Common myeloid progenitor, CD34-positive (primary cell): ENCODE measurements at places on chromosomes 7 and 10.

DNA sequence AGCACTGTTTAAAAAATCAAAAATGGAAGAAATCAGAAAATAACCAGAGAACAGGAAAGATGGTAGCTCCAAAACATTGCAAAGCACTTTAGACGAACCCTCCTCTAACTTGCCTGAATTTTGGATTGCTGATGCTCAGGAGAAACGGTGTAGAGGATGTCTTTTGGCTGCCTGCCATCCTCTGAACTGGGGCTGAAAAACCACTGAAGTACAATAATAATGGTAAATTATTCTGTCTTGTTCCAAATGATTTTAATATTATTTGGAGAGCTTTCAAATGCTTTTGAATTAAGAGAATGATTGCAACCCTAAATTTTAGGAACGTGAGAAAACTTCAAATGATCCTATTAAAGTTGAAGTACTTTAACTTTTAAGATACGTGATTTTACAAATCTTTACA, 167.3 kb upstream of the SLC13A1 start:
- H3K4me3 ChIP-seq, result no peak overlapping the region
- DNase-seq, result no peak
- no peaks in the 10 kb centered on the region for H3K4me1 ChIP-seq
- H3K27ac ChIP-seq, result no peak overlapping the region
- no peaks in the 10 kb centered on the region for H3K36me3 ChIP-seq
- H3K27me3 ChIP-seq, result no peaks in the 10 kb centered on the region

- no peaks in the 10 kb centered on the region for H3K27me3 ChIP-seq
- no peak for DNase-seq
- peaks cover 11% of the 10 kb centered on the region for H3K4me1 ChIP-seq
- H3K27ac ChIP-seq, result no peak overlapping the region
- H3K36me3 ChIP-seq, result peaks cover 26% of the 10 kb centered on the region
- no peak overlapping the region for H3K4me3 ChIP-seq
Measured at GRCh38 chr10:98240524-98240923, 27.5 kb downstream of the LOXL4 start.

DNA sequence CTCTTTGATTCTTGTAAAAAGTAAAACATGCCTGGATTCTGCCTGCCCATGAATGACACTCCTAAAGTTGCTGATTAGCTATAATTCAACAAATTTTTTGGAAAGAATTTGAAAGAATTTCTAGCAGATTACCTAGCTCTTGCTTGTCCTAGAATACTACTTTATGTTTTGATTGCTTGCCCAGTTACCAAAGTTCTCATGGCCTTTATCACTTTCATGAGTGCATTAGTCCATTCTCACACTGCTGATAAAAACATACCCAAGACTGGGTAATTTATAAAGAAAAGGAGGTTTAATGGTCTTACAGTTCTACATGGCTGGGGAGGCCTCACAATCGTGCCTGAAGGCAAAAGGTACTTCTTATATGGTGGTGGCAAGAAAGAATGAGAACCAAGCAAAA, 1137.3 kb downstream of the SORCS1 start:
- no peak overlapping the region for H3K4me3 ChIP-seq
- H3K36me3 ChIP-seq, result no peaks in the 10 kb centered on the region
- no peaks in the 10 kb centered on the region for H3K27me3 ChIP-seq

DNA sequence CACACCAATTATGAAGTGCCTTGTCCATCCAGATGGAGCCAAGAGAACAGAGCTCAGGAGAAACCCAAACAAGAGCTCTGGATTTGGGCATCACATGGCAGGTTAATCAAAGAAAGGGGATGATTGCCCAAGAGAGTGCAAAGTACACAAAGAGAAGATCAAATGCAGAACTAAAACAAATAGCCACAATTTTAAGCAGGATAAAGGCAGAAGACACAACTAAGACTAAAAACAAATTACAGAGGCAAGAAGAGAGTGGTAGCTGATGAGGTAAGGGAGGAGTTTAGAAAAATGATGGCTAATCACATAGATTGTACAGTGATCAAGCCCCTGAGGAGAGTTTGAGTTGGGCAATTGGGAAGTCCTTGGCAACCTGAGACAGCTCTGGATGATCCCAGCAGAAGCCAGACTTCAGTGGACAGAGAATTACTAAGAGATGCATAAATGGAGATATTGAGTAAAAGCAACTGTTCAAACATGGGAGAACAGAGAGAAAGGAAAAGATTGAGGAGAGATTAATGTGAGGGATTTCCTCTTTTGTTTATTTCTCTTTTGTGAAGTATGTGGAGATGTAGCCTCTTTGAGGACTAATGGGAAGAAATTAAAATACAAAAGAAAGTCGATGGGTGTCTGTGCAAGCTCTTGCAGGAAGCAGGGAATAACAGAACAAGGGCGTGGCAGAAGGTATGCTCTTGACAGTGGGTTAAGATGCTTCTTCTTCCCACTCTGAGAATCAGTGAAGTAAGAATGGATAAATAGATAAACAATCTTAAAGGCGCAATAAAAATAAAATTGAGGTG, 101.9 kb downstream of the LRRN3 start:
- no peaks in the 10 kb centered on the region for H3K27me3 ChIP-seq
- H3K36me3 ChIP-seq, result no peaks in the 10 kb centered on the region
- DNase-seq, result no peak
- no peak overlapping the region for H3K4me3 ChIP-seq
- H3K27ac ChIP-seq, result no peak overlapping the region
- no peaks in the 10 kb centered on the region for H3K4me1 ChIP-seq

DNA sequence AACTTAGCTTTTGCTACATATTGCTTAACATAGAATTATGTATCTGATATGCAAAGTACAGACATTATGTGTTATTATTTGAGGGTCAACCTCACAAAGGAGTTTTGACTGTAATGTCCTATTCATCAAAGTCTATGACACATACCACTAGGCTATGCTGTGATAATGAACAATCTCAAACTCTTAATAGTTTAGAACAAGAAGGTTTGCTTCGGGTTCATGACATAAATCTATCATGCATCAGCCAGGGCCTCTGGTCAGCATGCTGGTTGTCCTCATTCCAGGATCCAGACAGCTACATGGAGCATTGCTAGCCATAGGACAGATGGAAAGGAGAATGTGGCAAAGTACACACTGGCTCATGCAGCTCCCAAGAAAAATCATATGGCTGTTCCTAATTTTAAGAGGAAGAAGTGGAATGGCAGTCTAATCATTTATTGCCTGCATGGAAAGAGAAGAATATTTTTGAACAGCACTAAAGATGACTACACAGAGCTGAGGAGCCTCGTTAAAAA, 332.1 kb downstream of the GPR158 start:
- H3K27me3 ChIP-seq, result no peaks in the 10 kb centered on the region
- no peaks in the 10 kb centered on the region for H3K4me1 ChIP-seq
- DNase-seq, result no peak
- H3K36me3 ChIP-seq, result no peaks in the 10 kb centered on the region
- H3K27ac ChIP-seq, result no peak overlapping the region
- no peak overlapping the region for H3K4me3 ChIP-seq

- H3K4me3 ChIP-seq, result no peak overlapping the region
- DNase-seq, result no peak
- no peak overlapping the region for H3K27ac ChIP-seq
- H3K27me3 ChIP-seq, result no peaks in the 10 kb centered on the region
- H3K36me3 ChIP-seq, result no peaks in the 10 kb centered on the region
Measured at GRCh38 chr10:33501161-33501560, 166.7 kb upstream of the NRP1 start.

GRCh38 chr7:14521183-14521582, 381.4 kb downstream of the DGKB start:
- H3K36me3 ChIP-seq, result peaks cover 2% of the 10 kb centered on the region
- no peak for DNase-seq
- no peaks in the 10 kb centered on the region for H3K27me3 ChIP-seq
- H3K4me1 ChIP-seq, result no peaks in the 10 kb centered on the region
- no peak overlapping the region for H3K4me3 ChIP-seq

- H3K4me3 ChIP-seq, result no peak overlapping the region
- no peaks in the 10 kb centered on the region for H3K4me1 ChIP-seq
- H3K27ac ChIP-seq, result no peak overlapping the region
- no peak for DNase-seq
Measured at GRCh38 chr10:2790396-2791188, 276.8 kb upstream of the PFKP start.

GRCh38 chr7:116970238-116970910, 17.1 kb downstream of the ST7 start:
- H3K4me3 ChIP-seq, result no peak overlapping the region
- no peak overlapping the region for H3K27ac ChIP-seq
- no peaks in the 10 kb centered on the region for H3K4me1 ChIP-seq
- H3K36me3 ChIP-seq, result peaks cover 2% of the 10 kb centered on the region
- H3K27me3 ChIP-seq, result no peaks in the 10 kb centered on the region

DNA sequence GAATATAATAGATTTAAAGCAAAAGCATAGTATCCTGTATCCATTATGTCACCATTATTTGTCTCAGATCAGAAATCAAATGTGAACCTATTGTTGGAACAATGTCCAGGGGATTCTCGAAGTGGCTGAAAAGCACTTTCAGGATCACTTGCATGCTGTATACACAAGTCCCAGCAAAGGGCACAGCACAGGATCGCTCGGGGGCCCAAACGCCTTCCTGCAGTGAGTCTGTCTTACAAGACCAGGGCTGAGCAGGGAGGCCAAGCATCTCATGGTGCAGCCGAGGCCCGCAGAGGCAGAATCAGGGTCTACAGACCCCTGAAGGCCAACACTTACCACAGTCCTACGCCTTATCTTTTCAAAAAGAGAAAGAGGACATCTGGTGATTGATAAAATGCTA, 92.3 kb downstream of the TNS3 start:
- H3K27ac ChIP-seq, result no peak overlapping the region
- no peaks in the 10 kb centered on the region for H3K27me3 ChIP-seq
- peaks cover 3% of the 10 kb centered on the region for H3K36me3 ChIP-seq

DNA sequence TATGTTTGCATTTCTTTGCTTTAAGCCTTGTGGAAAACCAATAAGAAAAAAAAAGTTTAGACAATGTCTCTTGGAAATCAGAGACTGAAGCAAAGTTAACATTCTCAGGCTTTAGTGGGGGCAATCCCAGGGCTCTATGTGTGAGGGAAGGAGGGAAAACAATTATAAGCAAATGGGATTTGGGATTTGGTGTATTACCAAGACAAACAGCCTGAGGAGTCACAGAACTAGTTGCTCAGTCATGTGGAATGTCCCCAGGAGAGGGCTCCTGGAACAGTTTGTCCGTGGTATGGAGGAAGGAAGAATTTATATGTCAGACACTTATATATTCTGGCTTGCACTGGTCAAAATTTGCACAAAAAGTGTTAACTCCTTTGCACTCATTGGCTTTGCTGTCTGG, 562.9 kb upstream of the TPK1 start:
- H3K36me3 ChIP-seq, result no peaks in the 10 kb centered on the region
- DNase-seq, result no peak
- no peak overlapping the region for H3K27ac ChIP-seq
- H3K4me3 ChIP-seq, result no peak overlapping the region
- no peaks in the 10 kb centered on the region for H3K27me3 ChIP-seq

DNA sequence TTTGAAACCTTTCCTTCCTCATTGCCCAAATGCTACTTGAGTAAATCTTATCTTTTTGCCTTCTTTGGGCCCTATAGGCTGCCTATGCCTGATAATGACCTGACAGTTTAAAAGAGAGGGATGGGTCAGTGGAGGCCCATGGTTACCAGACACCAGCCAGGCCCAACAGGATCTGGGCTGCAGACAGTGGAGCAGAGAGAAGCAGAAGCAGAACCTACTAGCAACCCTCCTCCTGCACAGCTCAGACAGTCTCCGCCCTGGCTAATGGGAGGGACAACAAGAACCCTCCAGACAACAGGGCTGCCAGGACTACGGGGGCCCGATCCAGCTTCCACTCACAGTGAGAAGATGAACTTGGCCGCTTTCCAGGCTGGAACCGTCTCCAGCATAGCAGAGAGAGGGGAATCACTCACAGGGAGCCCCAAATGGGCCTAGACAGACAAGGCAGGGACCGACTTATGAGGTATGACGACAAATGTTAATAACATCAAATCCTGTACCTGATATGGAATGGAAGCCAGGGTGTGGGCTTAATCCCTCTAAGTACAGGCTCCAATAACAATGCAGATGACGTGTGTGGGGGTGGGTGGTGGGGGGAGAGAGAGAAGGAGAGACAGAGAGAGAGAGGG, 31.7 kb upstream of the DGKI start:
- no peak overlapping the region for H3K4me3 ChIP-seq
- DNase-seq, result no peak
- H3K4me1 ChIP-seq, result no peaks in the 10 kb centered on the region
- H3K36me3 ChIP-seq, result peaks cover 27% of the 10 kb centered on the region
- H3K27me3 ChIP-seq, result no peaks in the 10 kb centered on the region
- H3K27ac ChIP-seq, result no peak overlapping the region

DNA sequence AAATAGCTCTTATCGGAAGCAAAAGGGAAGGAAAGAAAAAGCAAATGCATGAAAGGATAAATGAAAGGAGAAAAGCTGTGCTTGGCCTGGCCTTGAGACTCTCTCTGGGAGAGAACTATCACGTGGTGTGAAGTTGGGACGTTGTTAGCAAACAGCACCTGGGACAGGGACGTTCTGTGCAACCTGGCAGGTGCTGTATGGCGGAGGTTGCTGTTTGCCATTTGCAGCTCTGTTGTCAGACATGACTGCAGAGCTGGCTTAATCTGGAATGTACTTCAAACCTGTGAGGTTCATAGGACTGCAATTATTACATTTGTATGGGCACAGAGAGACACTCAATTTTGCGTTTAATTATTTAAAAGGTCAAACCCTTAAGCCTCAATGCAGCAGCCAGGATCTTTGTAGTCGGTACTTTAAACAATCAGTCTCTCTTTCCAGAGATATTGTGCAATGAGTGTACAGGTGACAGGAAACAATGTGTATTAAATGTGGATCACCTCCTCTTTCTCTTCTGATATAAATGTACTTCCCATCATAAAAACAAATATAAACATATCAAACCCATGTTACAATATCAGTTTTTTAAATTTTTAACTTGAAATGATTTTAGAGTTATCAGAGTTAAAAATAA, 800.5 kb upstream of the KCND2 start:
- no peaks in the 10 kb centered on the region for H3K36me3 ChIP-seq
- H3K4me3 ChIP-seq, result no peak overlapping the region
- DNase-seq, result no peak
- H3K4me1 ChIP-seq, result no peaks in the 10 kb centered on the region
- H3K27me3 ChIP-seq, result no peaks in the 10 kb centered on the region

GRCh38 chr10:11164803-11165590, 147.3 kb downstream of the CELF2 start:
- H3K27me3 ChIP-seq, result no peaks in the 10 kb centered on the region
- DNase-seq, result peak; percentile 93
- peak overlapping the region; percentile 91 for H3K4me3 ChIP-seq
- peaks cover 32% of the 10 kb centered on the region for H3K36me3 ChIP-seq
- H3K27ac ChIP-seq, result peak overlapping the region; percentile 85

- no peak for DNase-seq
- H3K27me3 ChIP-seq, result peaks cover 6% of the 10 kb centered on the region
- no peaks in the 10 kb centered on the region for H3K36me3 ChIP-seq
- no peak overlapping the region for H3K27ac ChIP-seq
Measured at GRCh38 chr10:117622471-117623184, 80.1 kb downstream of the EMX2 start.

- no peak overlapping the region for H3K4me3 ChIP-seq
- H3K27me3 ChIP-seq, result no peaks in the 10 kb centered on the region
- H3K27ac ChIP-seq, result no peak overlapping the region
- no peak for DNase-seq
Measured at GRCh38 chr10:106384496-106384895, 780.0 kb downstream of the SORCS1 start.

- H3K4me3 ChIP-seq, result no peak overlapping the region
- peaks cover 3% of the 10 kb centered on the region for H3K27me3 ChIP-seq
- DNase-seq, result no peak
- no peaks in the 10 kb centered on the region for H3K4me1 ChIP-seq
- H3K36me3 ChIP-seq, result no peaks in the 10 kb centered on the region
Measured at GRCh38 chr10:69848454-69848853, 46.7 kb downstream of the COL13A1 start.
